ENCODE measurements at places on chromosomes 16 and 17.

DNA sequence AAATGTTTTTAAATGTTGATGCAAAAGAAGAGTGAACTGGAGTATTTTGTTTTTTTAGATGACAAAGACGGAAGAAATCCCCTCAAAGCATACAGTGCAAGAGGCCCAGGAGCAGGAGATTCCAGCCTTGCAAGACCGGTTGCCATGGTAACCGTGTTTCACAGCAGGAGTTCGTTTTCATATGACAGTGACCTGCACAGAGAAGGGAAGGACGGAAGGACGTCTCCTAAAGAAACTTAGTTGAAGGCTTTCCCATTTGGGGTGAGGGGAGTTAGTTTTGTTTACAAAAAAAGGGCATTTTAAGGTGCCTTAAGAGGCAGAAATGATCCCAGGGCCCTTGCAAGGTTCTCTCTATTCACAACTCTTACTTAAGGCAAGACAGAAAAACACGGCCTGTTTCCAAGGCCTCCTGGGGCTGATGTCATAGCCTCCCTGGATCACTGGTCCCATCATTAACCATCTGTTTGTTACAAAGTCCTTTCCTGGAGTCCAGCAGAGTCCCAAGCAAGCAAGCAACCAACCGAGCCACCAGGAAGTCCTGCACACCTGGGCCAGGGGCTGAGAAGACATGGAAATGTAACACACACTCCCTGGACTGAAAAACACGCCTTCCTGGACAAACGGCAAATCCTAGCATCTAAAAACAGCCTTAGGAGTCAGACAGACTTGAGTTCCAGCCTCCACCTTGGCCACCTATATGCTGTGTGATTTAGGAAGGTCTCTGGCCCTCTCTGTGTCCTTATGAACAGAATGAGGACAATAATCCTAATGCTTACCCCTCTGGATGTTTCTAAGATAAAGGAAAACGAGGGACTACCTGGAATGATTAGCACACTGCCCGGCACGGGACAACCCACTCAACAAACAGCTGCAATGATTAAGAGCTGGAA lies 30.3 kb upstream of the RPH3AL start:
- no peak for DNase-seq

GRCh38 chr16:88363239-88363891 lies 19.4 kb upstream of the ZNF469 start:
- no peak for DNase-seq

DNA sequence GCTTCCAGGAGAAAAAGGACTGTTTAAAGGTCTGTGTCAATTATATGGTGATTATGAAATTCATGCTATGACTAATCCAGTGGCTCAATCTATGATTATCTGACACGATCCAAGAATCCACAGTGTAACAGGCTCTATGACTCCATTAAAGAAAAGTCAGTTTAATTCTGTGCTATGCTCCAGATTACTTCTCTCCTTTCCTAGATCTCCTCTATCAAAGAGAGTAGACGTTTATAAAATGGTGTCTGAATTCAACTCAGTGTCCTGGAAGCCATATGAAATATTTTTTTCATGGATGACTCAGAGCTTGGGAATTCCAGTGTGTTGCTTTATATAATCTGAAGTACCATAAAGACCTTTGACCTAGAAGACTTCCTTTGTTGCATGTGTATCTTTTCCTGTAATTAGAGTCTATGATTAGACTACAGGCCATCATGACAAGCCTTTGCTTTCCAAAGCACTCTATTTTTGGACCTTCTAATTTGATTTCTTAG lies 27.0 kb upstream of the NF1 start:
- peak; percentile 23 for DNase-seq

DNA sequence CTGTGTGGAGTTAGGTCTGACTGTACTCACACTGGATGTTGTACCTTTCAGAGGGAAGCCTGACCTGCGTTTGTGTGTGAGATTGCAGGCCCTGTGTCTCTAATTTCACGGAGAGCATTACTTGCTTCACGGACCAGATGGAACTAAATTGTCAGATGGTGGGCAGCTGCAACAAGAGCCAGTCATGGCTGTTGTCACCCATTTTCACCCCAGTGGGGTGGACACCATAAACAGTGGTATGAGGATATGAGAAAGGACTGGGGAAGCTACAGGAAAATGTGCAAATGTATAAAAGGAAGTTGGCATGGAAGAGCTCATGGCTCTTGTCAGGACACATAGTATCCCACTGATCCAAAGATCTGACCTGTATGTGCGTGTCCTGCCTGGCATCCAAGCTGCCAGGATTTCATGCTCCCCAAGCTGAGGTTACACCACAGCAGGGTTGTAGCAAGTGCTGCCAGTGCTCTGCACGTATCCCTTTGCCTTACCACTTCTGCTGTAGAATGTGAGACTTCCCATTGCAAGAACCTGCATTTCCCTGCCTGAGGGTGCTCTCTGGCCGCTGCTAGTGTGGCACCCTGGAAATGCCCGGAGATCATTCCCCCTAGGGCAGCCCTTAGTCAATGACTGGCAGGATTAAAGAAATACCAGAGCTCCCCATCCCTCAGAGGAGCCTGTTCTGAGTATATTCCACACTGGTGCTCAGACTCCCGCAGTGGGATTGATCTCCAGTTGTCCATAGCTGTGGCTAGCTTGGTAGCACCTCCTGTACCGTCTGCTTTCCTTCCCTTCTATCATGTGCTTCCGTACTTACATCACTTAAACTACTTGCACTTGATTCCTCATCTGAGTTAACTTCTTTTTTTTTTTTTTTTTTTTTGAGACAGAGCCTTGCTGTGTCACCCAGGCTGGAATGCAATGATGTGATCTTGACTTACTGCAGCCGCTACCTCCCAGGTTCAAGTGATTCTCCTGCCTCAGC lies 70.4 kb upstream of the TANC2 start:
- DNase-seq = no peak

GRCh38 chr17:18065546-18065945 lies 22.2 kb upstream of the DRG2 start:
- DNase-seq = no peak

DNA sequence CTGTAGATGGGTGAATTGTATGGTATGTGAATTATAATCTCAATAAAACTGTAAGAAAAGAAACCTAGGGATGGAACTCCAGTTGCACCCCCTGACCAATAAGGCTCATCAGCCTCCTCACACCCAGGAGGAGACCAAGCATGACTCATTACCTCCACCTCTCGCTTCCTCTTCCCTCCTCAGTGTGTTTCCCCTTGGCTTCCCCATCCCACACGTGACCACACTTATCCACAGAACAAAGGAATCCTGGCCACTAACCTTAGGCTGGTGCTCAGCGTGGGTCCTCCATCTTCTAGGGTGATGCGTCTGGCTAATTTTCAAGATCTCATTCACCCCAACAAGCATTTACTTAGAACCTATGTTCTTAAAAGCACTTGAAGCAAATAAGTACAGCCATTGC lies 36.2 kb upstream of the MAP3K14 start:
- peak; percentile 57 for DNase-seq

DNA sequence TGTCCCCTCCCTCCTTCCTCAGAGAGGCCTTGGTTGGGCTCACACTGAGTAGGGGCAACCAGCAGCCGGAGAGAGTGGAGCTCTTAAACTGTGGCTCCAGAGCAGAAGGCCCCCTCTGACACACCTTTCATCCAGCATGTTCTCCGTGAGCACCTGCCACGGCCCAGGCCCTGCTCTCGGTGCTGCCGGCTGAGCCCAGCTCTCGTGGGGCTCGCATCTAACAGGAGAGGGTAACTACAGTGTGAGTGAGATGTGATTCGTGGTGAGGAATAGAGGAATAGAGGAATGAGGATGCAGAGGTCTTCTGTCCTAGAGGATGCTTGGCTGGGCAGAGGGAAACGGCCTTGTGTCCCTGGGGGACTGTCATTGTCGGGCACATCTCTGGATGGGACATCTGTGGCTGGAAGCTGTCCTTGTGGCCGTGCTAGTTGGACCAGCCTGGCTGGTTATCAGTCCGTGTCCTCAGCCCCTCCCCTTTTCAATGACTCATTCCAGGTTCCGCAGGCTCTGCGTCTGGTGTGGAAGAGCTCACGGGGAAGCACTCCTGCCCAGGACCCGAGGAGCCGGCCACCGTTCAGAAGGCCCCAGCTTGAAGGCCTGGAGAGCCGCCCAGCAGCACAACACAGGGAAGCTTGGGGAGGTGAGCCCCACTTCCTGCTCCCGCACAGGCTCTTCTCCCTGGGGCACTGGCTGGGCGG lies 11.9 kb upstream of the DNASE1 start:
- no peak for DNase-seq

DNA sequence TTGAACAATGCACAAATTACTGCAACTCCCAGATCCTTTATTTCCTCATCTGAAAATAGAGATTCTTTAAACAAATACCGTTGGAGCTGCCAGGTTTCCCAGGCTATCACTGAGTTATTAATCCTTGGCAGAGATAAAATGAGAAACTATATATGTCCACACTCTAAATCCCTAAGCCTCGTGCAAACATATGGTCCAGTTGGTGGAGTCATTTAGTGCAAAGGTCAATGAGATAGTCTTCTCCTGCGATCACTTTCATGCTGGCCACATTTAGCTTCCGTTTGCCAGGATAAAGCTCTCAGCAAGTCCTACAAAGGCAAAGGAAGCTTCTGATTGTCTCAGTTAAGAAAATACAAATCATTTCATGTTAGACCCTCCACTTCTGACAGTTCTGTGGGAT lies 11.0 kb downstream of the GRIN2A start:
- DNase-seq = no peak

DNA sequence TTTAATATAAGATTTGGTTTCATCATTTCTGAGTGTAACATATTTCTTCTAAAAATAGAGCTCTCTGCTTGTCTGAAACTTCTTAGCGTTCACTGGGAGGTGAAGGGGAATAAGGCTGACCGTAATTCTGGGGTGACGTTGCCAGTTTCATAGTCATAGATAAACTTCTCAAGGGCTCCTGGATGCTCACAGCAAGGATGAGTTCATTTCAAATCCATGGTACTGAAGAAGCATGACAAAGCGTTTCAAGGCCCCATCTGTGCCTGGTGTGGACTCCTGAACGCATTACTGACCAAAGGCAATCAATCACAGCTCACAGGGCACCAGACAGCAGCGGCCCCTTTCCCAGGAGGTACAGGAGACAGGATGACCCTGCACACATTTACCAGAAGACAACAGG lies 12.0 kb upstream of the EVPL start:
- DNase-seq = no peak

DNA sequence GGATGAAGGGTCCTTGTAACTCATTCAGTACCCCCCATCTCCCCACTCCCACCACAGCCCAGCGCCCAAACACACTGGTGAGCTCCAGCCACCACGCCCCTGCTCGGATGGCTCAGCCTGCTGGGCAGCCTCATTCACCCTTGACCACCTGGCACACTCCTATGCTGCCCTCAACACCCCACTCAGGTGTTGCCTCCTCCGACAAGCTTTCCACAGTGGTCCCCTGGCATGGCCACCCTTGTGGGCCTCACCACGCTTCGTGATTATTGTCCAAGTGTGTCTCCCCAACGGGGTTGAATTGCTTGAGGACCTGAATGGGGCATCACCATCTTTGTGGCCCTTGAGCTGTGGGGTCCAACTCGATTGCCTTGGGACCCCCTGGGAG lies 12.0 kb upstream of the DOC2B start:
- DNase-seq = no peak

DNA sequence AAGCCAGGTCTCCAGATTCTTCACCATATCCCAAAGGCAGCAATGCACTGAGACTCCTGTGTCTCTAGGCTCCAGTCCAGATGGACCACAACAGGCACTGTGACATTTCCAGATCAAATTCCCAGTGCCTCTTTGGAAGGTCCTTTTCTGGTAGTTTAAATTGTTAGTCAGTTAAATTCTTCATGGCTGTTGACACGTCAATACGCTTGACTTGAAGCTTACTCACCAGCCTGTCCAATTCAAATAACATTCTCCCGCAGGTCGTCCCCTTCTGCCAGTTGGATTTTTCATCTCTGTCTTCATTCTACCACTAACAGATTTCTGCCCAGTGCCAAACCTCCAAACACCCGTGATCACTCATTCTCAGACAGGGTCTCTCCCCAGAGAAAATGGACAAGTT lies 86.7 kb downstream of the SHISA9 start:
- DNase-seq = no peak

DNA sequence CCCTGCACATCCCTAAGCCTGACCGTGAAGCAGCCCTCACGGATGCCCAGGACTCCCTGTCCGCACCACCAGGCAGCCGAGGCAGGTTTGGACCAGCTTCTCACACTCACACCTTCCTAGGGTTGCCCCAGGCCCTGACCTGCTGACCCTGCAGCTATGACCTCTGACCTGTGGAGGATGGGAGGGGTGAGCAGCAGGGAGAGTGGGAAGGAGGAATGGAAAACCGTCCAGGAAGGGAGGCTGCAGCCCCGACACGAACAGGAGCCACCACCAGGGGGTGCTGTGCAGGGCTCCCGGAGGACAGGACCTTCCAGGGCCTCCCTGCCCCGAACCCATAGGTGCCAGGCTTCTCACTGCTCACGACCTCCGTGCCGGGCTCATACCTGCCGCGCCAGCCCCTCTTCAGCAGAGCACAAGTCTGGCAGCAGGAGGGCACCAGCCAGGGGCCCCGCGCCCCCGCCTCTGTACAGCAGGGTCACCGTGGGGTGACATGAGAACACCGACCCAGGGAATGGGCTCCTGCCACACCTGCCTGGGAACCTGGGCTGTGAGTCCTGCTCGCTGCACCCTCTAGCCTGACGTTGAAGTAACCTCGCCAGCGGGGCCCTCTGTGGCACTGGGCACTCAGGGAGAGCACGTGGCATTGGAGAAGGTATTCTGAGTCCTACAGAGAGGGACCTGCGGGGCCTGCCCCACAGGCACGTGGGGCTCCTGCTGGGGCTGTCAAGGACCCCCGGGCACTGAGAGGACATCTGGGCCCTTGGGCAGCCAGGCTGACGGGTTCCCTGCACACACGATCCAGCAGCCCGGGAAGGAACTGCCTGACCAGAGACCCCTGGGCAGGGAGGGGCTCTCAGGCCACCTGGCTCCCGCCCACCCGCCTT lies 37.6 kb downstream of the CTU2 start:
- DNase-seq = peak; percentile 56

DNA sequence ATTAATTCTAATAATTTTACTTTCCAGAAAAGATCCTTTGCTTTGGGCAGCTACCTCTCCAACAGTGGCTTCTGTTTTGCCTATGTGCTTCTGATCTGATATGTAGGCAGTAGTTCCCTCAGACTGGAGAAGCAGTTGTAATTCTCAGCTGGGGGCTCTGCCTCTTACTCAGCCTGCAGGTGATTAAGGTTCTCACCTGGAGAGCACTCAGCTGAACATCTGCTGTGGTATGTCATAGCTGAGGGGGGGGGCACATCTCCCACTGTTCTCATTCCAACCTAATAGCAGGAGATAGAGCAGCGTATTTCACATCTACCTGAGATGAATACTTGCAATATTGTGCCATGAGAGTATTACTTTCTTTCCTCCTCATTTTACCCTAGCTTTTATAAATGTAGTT lies 511.9 kb upstream of the CDH8 start:
- no peak for DNase-seq

GRCh38 chr16:28879261-28879840 lies 1.1 kb downstream of the ATP2A1 start:
- DNase-seq = no peak

- no peak for DNase-seq
Measured at GRCh38 chr16:84284154-84284722, 10.4 kb upstream of the WFDC1 start.

DNA sequence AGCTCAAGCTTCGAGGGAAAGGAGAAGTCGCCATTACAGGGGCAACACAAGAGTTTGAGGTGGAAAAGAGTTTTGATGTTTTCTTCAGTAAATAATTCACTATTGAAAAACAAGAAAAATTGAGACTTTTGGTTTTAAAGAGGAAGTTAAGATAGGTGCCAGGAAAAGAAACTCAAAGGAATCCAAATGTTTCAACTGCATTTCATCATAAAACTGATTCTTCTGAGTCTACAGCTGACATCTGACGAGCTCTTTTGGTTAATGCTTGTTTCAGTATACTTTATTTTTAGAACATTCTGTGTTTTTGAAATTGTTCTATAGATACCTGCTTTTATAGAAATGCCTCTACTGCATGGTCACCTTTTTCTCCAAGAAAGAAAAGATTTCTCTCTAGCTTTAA lies 54.0 kb downstream of the ERN1 start:
- no peak for DNase-seq
